Large intestine (tissue), 12 donors: ENCODE measurements at places on chromosomes 1 and 21. TPM values are rescaled to one million over a fixed set of nuclear protein-coding genes. Genes with fewer than 3 reads are reported as not detected.

DNA sequence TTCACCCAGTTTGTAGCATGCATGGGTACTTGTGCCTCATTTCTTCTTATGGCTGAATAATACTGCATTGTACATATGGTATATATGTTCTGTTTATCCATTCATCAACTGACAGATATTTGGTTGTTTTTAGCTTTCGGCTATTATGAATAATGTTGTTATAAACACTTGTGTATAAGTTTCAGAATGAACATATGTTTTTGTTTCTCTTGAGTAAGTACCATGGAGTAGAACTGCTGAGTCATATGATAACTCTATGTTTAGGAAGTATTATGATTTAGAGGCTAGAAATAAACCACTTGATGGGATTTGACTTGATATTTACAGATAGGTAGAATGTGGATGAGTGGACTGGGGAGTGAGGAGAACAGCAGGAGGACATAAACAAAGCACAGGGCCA is 48.6 kb downstream of the WNT2B start:
- no peak overlapping the region for H3K4me3 ChIP-seq
- peaks cover 6% of the 10 kb centered on the region for H3K36me3 ChIP-seq
- H3K4me1 ChIP-seq, result no peaks in the 10 kb centered on the region
- H3K27ac ChIP-seq, result no peak overlapping the region

Gene ANGPTL3
- polyA plus RNA-seq, result 12.3 TPM

- H3K4me1 ChIP-seq, result peaks cover 3% of the 10 kb centered on the region
- H3K27me3 ChIP-seq, result no peaks in the 10 kb centered on the region
- no peak for DNase-seq
- no peaks in the 10 kb centered on the region for H3K36me3 ChIP-seq
- H3K4me3 ChIP-seq, result no peak overlapping the region
- no peak overlapping the region for H3K27ac ChIP-seq
Measured at GRCh38 chr21:35503671-35504070, 454.6 kb upstream of the RUNX1 start.

Gene NHLH1
- polyA plus RNA-seq, result 0.19 TPM

DNA sequence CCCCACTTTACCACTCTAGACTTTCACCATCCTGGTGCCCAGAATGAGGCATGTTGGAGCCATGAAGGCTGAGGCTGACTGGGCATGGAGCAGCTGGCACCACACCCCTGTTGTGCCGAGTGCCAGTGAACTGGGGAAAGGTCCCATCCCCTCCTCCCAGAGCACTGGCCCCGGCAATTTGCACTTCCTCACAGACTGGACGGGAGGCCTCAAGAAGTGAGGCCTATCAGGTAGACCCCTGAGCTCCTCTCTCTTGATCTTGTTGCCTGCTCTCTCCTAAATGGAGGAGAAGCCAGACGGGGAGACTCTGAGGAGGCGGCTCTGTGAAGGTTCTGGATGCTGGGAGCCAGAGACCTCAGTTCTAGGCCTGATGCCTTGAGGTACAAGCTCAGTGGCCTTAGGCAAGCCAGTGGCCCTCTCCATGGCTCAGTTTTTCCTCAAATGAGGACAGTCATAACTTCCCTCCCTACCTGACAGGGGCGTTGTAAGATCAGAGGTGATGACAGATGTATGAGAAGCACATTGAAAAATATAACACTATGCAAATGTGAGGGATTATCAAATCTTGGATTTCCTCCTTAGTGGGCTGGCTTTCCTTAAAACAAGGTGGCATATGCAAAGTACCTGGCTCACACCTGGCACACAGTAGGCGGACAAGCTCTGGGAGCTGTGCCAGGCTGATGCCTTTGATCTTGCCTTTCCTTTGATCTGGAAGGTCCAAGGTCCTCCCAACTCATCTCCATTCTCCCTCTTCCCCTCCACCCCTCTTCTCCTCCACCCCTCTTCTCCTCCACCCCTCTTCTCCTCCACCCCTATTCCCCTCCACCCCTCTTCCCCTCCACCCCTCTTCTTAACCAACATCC is 6.7 kb downstream of the GRHL3 start:
- no peak for DNase-seq
- peaks cover 7% of the 10 kb centered on the region for H3K27me3 ChIP-seq
- no peak overlapping the region for H3K27ac ChIP-seq
- peaks cover 7% of the 10 kb centered on the region for H3K4me1 ChIP-seq
- H3K36me3 ChIP-seq, result no peaks in the 10 kb centered on the region

- no peaks in the 10 kb centered on the region for H3K27me3 ChIP-seq
- no peaks in the 10 kb centered on the region for H3K4me1 ChIP-seq
- H3K27ac ChIP-seq, result no peak overlapping the region
- DNase-seq, result no peak
- no peak overlapping the region for H3K4me3 ChIP-seq
- no peaks in the 10 kb centered on the region for H3K36me3 ChIP-seq
Measured at GRCh38 chr1:12640237-12640957, 3.5 kb upstream of the AADACL4 start.

- H3K36me3 ChIP-seq, result no peaks in the 10 kb centered on the region
- no peak for DNase-seq
- no peak overlapping the region for H3K27ac ChIP-seq
- no peaks in the 10 kb centered on the region for H3K27me3 ChIP-seq
- H3K4me1 ChIP-seq, result no peaks in the 10 kb centered on the region
Measured at GRCh38 chr1:89670163-89670562, 37.2 kb downstream of the LRRC8C start.

GRCh38 chr1:25028587-25028906 is 98.5 kb upstream of the RUNX3 start:
- H3K4me1 ChIP-seq, result no peaks in the 10 kb centered on the region
- H3K4me3 ChIP-seq, result no peak overlapping the region
- no peak overlapping the region for H3K27ac ChIP-seq
- no peak for DNase-seq
- H3K36me3 ChIP-seq, result no peaks in the 10 kb centered on the region

Gene TMCO4
- polyA plus RNA-seq, result 10.4 TPM

- no peak overlapping the region for H3K27ac ChIP-seq
- H3K4me1 ChIP-seq, result no peaks in the 10 kb centered on the region
- no peaks in the 10 kb centered on the region for H3K27me3 ChIP-seq
- no peak overlapping the region for H3K4me3 ChIP-seq
Measured at GRCh38 chr1:191889623-191890003, 268.6 kb upstream of the RGS18 start.

Gene CA14
- 0.81 TPM for polyA plus RNA-seq

GRCh38 chr1:9595156-9595967 is 6.7 kb downstream of the TMEM201 start:
- no peaks in the 10 kb centered on the region for H3K27me3 ChIP-seq
- DNase-seq, result no peak
- peaks cover 19% of the 10 kb centered on the region for H3K4me1 ChIP-seq
- no peak overlapping the region for H3K4me3 ChIP-seq
- H3K36me3 ChIP-seq, result peaks cover 22% of the 10 kb centered on the region

DNA sequence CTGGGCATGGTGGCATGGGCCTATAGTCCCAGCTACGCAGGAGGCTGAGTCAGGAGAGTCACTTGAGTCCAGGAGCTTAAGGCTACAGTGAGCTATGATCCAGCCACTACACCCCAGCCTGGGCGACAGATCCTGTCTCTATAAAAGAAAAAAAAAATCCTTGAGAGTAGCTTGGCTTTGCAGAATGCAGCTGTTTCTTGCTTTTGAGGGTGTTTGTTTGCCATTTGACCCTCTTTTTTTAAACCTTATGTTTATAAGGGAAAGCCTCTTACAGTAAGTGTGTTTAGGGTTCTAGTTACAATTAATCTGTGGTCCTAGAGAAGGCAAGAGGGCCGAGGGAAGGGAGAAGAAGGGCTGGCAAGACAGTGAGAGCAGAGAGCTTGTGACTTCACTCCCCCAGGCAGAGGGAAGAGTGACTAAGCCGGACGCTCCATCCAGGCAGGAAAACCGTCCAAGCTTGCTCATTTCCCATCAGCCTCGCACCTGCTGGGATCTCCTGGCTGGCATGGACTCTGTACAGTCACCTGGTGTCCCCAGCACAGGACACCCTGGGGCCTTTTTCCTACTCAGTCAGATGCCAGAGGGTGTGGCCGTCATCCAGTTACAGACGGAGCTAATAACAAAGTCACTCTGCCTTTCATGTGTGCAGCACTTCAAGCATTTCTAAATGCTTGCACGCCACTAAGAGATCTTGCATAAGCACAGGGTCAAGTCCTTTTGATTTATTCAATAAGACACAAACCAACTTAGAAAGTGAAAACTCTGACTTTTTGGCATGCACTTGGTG is 55.5 kb upstream of the PSEN2 start:
- peak overlapping the region; percentile 89 for H3K27ac ChIP-seq
- H3K4me1 ChIP-seq, result peaks cover 24% of the 10 kb centered on the region
- no peaks in the 10 kb centered on the region for H3K27me3 ChIP-seq
- peak; percentile 99 for DNase-seq
- H3K4me3 ChIP-seq, result no peak overlapping the region

DNA sequence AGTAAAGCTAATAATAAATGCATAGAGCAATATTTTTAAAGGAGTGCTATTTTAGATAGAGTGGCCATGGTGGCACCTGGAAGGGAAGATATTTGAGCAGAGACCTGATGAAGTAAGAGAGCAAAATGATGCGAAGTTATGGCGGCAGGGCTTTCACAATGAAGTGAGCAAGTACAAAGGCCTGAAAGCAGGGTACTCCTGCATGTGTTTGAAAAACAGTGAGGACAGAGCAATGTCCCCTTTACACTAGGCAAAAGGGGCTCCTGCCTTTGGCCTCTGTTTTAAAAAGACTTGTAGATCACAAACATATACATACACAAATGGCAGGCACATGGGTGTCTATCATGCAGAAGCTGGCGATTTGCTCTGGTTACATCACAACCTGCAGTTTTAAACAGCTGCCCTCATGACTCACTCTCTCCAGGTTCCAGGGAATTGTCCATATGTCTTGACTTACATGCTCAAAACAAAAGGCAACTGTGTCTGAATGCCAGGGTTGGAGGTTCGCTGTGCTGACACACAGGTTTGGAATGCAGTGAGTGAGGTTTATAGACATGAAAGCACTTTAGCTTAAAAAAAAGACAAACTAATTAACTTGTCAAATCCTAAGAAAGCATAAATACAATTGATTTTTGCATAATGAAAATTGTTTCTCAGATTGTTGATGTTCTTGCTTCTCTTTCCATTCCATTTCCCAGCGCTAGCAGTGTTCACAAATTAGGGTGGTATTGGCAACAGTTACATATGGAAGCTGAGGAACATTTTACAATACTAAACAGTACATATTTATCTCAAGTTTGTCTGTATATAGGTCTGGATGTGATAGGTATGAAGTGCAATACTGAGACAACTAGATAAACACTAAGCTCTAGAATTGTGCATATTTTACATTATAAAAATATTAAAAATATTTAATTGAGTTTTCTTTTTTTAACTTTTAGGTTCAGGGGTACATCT is 313.9 kb downstream of the BARHL2 start:
- H3K4me3 ChIP-seq, result no peak overlapping the region
- H3K27ac ChIP-seq, result peak overlapping the region; percentile 69
- DNase-seq, result peak; percentile 86
- H3K4me1 ChIP-seq, result peaks cover 5% of the 10 kb centered on the region
- no peaks in the 10 kb centered on the region for H3K27me3 ChIP-seq

Gene MATN1
- polyA plus RNA-seq, result 0.30 TPM

DNA sequence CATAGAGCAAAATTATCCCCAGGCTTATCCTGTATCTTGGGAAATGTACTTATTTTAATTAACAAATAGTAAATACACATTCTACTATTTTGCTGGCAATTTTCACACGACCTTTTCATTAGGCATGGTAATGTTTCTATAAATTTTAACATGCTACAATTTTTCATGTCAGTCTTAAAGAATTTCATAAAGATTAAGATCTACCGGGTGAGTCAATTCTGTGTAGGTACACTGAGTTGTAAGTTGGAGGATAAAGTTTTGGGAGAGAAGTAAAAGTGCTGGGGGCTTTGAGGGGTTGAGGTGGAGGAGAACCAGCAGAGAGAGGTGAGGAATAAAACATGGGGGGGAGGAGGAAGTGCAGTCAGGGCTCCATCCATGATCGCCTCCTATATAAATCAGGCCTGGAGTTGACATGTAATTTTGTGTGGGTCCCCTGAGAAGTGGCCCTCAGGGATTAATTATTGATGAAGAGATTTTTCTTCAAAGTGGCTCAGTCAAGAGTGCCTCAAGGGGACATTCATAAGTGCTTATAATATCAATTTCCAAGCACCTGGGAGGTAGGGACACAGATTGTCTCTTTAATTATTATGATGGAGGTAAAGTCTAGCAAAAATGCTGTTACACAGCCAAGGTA is 7.2 kb downstream of the DPYD start:
- H3K4me3 ChIP-seq, result no peak overlapping the region
- DNase-seq, result no peak
- no peaks in the 10 kb centered on the region for H3K27me3 ChIP-seq
- H3K36me3 ChIP-seq, result no peaks in the 10 kb centered on the region
- no peak overlapping the region for H3K27ac ChIP-seq

GRCh38 chr1:47459253-47459788 is 21.5 kb downstream of the FOXD2 start:
- no peaks in the 10 kb centered on the region for H3K4me1 ChIP-seq
- H3K4me3 ChIP-seq, result no peak overlapping the region
- peaks cover 39% of the 10 kb centered on the region for H3K27me3 ChIP-seq
- H3K36me3 ChIP-seq, result no peaks in the 10 kb centered on the region
- no peak for DNase-seq
- no peak overlapping the region for H3K27ac ChIP-seq

- H3K4me3 ChIP-seq, result peak overlapping the region; percentile 85
- peaks cover 19% of the 10 kb centered on the region for H3K4me1 ChIP-seq
- no peak for DNase-seq
- peak overlapping the region; percentile 76 for H3K27ac ChIP-seq
- H3K27me3 ChIP-seq, result no peaks in the 10 kb centered on the region
Measured at GRCh38 chr1:174022976-174023277, 770 bp upstream of the RC3H1 start.

DNA sequence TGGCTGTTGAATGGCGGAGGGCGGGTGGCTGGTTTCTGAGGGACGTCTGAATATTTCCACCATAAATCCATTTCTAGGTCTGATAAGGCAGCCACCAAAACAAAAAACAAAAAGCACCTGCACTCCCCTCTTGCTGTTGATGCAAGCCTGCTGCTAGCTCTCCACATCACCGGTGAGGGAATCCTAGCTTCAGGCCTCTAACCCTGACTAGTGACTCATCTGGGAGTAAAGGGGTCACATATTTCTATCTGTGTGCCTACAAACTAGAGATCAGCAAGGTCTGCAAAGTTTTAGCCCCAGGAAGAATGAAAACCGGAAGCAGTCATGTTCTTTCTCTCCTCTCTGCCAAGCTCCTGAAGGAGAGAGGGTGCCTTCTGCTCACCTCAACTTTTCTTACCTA is 10.3 kb upstream of the ERMAP start:
- H3K27ac ChIP-seq, result no peak overlapping the region
- peaks cover 12% of the 10 kb centered on the region for H3K36me3 ChIP-seq
- no peaks in the 10 kb centered on the region for H3K27me3 ChIP-seq
- no peak for DNase-seq
- H3K4me1 ChIP-seq, result no peaks in the 10 kb centered on the region

GRCh38 chr1:150176593-150176992 is 26.9 kb downstream of the PLEKHO1 start:
- no peak for DNase-seq
- H3K4me3 ChIP-seq, result no peak overlapping the region
- no peak overlapping the region for H3K27ac ChIP-seq
- H3K27me3 ChIP-seq, result no peaks in the 10 kb centered on the region

GRCh38 chr1:31723828-31724359 is 20.1 kb upstream of the COL16A1 start:
- H3K36me3 ChIP-seq, result peaks cover 14% of the 10 kb centered on the region
- no peak overlapping the region for H3K27ac ChIP-seq
- H3K4me3 ChIP-seq, result no peak overlapping the region
- no peak for DNase-seq

GRCh38 chr1:89339039-89339438 is 24.8 kb upstream of the GBP6 start:
- H3K4me3 ChIP-seq, result no peak overlapping the region
- H3K36me3 ChIP-seq, result no peaks in the 10 kb centered on the region
- no peak for DNase-seq
- no peaks in the 10 kb centered on the region for H3K27me3 ChIP-seq

Gene AGMAT
- 51.9 TPM for polyA plus RNA-seq
